ENCODE measurements at places on chromosomes 7 and 10.

GRCh38 chr7:69748530-69748929, 150.3 kb downstream of the AUTS2 start:
- DNase-seq, result no peak

GRCh38 chr7:29990931-29991330, 1.3 kb upstream of the SCRN1 start:
- no peak for DNase-seq

GRCh38 chr10:88805361-88805760, 2.8 kb downstream of the LIPM start:
- no peak for DNase-seq

- no peak for DNase-seq
These were observed 5.4 kb downstream of the EMX2 start for GRCh38 chr10:117547716-117548668.

GRCh38 chr7:24778543-24779282, 21.4 kb upstream of the GSDME start:
- no peak for DNase-seq

- DNase-seq, result no peak
These were observed 24.5 kb downstream of the TMEM120A start for GRCh38 chr7:75969704-75970498.
